Left lung (tissue), 14 donors: ENCODE measurements at places on chromosomes 3 and 15.

DNA sequence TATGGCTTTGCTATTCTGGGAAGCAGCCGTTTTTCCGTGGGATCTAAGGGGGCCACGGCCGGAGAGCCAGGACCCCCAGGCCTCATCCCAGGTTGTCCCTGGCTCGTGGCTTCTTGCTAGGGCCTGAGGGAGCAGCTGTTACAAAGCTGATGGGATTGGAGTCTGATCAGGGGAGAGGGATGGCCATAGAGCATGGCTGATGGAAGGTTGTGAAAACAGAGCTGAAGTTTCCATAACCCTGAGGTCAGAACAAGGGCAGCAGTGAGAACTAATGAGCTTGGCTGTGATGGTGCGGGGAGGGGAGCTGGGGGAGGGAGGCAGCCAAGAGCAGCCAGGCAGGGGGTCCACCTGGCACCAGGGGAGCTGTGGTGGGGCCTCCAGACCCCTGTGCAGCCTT, 63.0 kb downstream of the LINGO1 start:
- DNase-seq: no peak

- no peak for DNase-seq
These were observed 67.0 kb downstream of the MCTP2 start for GRCh38 chr15:94298364-94298763.

GRCh38 chr3:184635774-184636173, 74.2 kb downstream of the EPHB3 start:
- DNase-seq: no peak

- DNase-seq: no peak
These were observed 35.1 kb upstream of the RGMA start for GRCh38 chr15:93124126-93124525.

- no peak for DNase-seq
These were observed 1.2 kb downstream of the ACOX2 start for GRCh38 chr3:58535531-58536500.

DNA sequence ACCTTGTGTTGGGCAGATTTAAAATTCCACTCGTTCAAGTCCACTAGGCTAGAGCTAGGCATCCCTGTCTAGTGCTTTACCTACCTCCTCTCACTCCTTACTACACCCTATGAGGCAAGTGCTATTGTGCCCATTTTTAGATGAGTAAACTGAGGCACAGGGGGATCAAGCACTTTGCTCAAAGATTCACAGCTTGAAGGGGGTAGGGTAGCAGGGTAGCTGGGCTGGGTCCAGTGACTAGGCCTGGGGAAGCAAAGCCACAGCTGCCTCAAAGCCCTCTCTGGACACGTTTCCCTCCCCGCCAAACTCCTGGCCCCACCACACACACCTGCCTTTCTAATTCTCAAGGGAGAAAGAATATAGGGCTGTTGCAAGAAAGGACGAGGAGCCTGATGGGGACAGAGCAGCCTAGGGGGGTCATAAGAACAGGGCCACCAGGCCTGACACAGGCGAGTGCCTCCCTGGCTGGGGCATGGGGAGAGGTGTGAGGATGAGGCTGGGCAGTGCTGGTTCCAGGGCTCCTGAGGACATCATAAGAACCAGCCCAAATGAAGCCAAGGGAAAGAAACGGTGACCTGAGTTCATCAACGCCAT, 34.8 kb upstream of the SFMBT1 start:
- DNase-seq: no peak

DNA sequence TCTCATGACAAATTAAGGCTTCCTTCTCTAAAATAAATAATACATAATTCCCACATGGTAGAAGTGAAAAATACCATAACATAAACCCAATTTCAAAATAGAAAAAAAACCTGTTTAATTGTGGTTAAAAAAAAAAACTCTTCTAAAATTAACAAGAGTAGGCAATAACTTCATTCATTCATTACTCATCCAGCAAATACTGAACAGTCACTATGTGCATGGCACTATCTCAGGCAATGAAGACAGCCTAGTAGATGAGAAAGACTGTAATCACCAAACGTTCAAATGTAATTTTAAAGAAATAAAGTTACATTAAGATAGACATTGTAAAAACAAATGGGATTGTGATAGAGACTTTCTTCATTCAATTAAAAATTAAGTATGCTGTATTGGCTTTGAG, 43.4 kb downstream of the TFDP2 start:
- DNase-seq: no peak

GRCh38 chr3:170418422-170419398, at the start of gene CLDN11:
TSS of gene CLDN11 (plus strand) at chr3:170418868. CDS start at chr3:170419067, 199 bp downstream.
- DNase-seq: no peak

DNA sequence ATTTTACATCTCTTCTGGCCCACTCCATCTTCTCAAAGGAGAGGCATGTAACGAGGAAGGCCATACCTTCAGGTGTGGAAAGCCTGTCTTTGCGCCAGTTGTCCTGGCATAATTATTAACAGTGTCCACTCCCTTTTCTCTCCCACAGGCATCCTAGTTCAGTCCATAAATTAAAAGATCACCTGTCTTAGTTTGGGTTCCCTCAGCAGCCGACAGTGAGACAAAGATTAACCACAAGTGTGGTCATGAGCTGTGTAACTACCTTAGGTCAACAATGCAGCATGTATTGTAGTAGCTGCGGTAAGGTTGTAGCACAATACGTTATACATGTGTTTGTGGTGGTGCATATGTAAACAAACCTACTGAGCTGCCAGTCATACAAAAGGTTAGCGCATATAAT, 103.3 kb upstream of the GALNT15 start:
- DNase-seq: no peak

DNA sequence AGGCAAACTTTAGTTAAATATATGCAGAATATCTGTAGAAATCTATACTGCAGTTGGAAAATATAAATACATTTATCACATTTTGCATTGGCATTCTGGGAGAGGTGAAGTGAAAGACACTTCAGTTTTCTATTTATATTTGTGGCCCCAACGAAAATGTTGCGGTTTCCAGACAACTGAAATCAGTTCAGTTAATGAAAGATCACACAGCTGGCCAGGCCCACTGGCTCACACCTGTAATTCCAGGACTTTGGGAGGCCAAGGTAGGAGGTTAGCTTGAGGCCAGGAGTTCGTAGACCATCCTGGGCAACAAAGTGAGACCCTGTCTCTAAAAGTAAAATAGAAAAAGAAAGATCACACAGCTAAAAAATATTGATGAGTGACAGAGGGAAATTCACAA, 11.9 kb upstream of the CLASP2 start:
- DNase-seq: no peak

GRCh38 chr3:23262766-23263165, 59.6 kb downstream of the UBE2E2 start:
- DNase-seq: no peak

DNA sequence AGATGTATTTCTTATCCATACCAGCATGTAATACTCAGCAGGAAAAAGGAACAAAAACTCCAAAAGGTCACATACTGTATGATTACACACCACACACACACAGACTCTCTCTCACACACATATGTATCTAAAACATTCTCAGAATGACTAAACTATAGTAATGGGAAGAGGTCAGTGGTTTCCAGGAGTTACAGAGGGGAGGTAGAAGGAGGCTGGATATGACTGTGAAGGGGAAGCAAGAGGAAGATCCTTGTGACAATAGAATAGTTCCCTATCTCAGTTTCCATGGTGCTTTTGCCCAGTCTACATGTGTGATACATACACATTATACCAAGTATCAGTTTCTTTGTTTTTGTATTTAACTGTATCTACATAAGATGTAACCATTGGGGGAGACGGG, 190.1 kb downstream of the IL5RA start:
- DNase-seq: no peak

- DNase-seq: no peak
These were observed 39.9 kb downstream of the SMAD3 start for GRCh38 chr15:67105065-67105951.

DNA sequence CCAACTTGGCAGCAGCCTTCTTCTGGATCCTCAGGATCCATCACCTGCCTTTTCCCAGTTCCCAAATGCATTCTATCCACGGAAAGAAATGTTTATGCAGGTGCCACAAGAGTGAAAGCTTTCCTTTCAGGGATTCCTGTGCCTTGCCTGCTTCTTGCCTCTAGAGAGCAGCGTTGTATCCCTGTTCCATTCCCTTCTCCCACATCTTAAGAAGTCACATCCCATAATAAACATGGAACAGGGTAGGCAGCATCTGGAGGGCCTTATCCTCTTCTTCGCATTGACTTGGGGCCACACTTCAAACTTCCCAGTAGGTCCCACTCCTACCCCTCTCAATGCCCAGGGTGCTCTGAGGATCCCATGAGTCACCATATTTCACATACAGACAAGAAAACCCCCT, 72.7 kb upstream of the DCLK3 start:
- DNase-seq: no peak

DNA sequence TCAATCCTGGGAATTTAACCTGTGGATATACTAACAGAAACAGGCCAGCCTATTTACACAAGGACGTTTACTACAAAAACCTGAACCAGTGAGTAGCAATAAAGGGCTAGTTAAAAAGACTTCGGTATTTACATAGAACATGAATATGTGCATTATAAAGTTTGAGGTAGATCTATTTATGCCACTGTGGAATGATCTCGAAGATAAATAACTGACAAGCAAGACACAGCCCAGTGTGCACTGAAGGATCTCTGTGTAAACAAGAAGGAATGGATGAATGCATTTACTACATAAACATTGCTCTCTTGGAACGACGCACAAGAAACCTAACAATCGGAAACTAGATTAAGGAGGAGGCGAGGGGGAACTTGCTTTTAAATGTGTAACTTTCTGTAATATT, 132.0 kb upstream of the NSMCE3 start:
- DNase-seq: no peak

DNA sequence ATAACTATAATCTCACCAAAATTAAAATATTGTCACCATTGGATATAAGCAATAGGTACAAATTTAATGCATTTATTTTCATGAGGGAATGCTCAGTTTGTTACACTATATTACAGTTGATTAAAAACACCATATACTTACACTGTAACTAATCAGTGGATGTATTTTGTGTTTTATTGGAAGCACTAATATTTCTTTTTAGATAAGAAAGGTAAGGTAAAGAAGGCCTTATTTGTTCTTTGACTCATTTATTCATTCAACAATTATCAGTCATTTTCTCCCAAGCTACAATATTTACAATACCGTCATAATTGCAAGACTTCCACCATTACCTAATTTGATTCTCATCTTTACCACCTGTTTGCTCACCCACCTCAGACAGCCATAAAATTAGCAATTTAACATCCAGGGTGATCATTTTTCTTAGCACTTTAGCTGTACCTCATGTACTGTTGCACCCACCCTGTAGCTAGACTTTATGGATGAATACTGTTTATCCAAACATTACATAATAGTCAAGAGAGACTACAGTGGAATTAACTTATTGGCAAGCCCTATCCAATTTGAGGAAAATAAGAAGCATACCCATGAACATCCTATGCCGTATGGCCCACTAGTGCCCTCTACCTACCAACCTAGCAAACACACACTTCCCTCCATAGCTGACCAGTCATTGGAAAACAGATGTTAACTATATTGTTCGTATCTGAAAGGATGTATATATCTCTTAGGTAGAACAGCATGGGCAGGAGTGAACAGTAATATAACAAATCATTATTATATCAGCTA, 229.6 kb downstream of the BBX start:
- no peak for DNase-seq

DNA sequence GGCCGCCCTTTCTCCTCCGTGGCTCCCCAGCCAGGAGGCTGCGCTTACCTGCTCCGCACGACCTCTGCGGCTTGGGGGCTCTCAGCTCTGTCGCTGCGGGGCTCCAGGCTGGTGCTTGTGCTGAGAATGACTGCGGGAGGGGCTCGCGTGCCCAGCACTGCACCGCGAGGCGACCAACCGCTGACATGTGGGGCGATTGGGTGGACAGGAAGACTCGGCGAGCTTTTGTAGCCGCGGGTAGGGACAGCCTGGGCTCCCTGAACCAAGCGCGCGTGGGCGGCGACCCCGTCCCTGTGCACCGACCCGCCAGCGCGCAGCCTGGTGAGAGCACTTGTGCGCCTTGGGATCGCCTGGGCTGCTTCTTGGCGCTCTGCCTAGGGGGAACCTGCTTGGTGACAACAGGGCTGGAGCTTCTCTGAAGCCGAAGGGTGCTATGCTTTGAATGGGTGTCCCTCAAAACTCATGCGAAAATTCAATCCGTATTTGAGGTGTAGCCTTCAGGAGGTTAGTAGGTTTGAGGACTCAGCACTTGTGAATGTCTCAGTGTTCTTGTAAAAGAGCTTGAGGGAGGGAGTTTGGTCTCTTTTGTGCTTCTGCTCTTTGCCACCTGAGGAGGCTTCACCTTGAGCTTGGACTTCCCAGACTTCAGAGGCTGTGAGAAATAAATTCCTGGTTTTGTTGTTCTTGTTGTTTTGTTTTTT, 50.4 kb downstream of the IL12A start:
- peak; percentile 82 for DNase-seq

GRCh38 chr3:192339214-192339613, 388.1 kb downstream of the FGF12 start:
- no peak for DNase-seq

- no peak for DNase-seq
These were observed 78.7 kb downstream of the ZNF385D start for GRCh38 chr3:21672303-21672702.

DNA sequence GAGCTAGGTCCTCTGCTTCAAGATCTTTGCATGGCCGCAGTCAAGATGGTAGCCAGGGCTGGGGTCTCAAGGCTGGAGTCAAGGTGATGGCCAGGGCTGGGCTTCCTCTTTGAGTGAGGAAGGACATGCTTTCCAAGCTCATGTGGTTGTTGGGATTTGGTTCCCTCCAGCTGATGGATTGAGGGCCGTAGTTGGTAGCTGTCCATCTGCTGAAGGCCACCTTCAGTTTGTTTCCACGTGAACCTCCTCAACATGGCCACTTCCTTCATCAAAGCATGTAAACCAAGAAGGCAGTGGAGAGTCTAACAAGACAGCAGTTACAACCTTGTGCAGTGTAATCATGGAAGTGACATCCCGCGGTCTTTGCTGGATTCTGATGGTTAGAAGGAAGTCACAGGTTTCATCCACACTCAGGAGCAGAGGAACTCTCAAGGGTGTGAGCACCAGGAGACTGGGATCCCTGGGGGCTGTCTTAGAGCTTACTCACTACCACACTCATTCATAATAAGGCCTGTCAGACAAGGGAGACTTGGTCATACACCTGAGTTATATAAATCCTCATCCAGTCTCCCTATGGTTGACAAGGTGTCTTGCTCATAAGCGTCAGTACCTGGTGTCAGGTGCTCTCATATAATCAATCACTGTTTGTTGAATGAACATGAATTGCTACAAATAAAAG, 42.1 kb downstream of the ABHD5 start:
- no peak for DNase-seq

GRCh38 chr3:95333826-95334225, 1271.0 kb downstream of the NSUN3 start:
- no peak for DNase-seq

GRCh38 chr15:57460208-57460816, 84.0 kb downstream of the CGNL1 start:
- DNase-seq: no peak

- no peak for DNase-seq
These were observed 611.3 kb downstream of the SI start for GRCh38 chr3:164467007-164467406.

DNA sequence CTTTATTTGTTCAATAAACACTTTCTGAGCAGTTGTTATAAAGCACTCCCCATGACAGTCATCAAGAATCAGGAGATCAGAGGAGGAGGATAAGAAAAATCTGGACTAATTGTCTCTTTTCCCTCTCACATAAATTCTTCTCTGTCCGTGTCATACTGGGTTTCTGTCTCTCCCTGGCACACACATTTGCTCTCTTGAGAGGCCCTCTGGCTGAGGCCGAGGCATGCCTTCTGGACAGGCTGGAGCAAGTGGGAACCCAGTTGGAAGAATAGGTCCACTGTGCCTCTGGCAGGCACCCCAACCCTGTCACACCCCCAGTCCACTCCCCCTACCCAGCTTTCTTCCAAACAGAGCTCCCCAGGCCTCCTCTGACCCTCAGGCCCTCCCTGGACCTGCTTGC, 315.8 kb downstream of the UACA start:
- DNase-seq: no peak
